MV-4-11 (cell line): ENCODE measurements at places on chromosomes 3 and 15.
A peak's percentile ranks its signal among the peaks of the same experiment; 100 is the strongest.

DNA sequence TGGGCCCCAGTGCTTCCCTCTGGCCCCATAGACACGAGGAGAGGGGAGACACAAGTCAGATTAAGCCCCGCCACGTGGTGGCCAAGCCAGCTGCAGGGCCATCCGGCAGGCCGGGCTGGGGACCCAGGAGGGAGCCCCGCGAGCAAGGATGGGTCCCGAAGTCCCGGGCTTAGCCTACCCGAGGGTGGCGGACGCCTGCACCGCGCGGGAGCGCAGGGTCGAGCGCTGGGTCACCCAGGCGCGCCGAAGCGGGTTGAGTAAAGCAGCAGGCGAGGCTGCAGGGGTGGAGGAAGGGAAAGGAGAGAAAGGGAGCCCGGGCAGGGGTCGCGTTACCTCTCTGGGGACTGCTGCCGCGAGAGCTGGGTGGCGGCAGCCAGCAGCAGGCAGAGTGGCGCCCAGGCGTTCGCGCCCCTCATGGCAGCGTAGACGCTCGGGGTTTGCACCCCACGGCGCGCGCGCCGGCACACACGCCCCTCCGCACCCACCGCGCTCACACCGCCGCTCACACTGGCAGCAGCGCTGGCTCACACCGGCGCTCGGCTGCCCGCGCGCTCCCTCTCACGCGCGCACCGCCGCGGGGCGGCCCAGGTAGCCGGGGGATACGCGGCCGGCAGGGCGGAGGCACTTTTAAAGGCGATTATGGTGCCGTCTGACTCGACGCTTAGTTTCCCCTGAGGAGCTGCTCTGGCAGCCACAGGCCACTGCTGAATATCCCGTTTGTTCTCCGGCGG, at the start of gene PCOLCE2:
TSS of gene PCOLCE2 (minus strand) at position 603 of the 731 bp plus-strand sequence. CDS start at position 416, 187 bp downstream.
- no peak for DNase-seq

- DNase-seq = peak; percentile 55
These were observed 160.1 kb upstream of the IL12A start for GRCh38 chr3:159828542-159828943.

- no peak for DNase-seq
These were observed 29.3 kb upstream of the CPNE4 start for GRCh38 chr3:132064114-132064513.

GRCh38 chr15:40891810-40892446, 2.3 kb upstream of the VPS18 start:
- peak; percentile 46 for DNase-seq

DNA sequence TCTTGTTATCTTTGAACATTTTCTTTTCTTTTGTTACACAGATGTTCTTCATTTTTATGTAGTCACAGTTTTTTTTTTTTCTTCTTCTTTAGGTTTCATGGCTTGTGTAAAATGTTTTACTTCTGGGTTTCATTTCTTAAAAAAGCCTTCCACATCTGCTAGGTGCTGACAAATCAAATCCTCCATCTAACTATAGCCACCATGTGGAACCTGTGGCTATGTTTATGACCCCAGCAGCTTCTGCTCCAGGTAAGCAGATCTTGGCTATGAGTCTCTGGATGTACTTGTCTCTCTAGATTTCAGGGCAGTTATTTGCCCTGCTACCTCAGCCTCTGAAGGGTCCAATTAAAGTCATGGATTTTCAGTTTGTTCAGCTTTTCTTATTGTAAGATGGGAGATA, 44.5 kb downstream of the OXSM start:
- no peak for DNase-seq

DNA sequence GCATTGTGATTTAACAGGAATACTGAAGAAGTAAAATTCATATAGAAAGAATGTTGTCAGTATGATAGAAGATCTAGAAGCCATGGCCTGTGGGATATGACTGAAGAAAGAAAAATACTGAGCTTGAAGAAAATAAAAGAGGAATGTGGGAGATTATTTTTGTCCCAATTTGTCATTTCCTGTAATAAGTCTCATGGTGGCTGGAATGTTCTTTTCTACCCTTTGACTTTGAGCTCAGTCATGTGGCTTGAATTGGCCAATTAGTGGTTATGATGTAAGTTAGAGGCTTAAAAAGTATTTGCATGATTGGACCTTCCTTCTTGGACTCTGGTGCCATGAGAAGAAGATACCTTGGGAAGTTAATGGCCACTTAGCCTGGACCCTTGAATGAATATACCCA, 14.1 kb downstream of the APH1B start:
- no peak for DNase-seq

DNA sequence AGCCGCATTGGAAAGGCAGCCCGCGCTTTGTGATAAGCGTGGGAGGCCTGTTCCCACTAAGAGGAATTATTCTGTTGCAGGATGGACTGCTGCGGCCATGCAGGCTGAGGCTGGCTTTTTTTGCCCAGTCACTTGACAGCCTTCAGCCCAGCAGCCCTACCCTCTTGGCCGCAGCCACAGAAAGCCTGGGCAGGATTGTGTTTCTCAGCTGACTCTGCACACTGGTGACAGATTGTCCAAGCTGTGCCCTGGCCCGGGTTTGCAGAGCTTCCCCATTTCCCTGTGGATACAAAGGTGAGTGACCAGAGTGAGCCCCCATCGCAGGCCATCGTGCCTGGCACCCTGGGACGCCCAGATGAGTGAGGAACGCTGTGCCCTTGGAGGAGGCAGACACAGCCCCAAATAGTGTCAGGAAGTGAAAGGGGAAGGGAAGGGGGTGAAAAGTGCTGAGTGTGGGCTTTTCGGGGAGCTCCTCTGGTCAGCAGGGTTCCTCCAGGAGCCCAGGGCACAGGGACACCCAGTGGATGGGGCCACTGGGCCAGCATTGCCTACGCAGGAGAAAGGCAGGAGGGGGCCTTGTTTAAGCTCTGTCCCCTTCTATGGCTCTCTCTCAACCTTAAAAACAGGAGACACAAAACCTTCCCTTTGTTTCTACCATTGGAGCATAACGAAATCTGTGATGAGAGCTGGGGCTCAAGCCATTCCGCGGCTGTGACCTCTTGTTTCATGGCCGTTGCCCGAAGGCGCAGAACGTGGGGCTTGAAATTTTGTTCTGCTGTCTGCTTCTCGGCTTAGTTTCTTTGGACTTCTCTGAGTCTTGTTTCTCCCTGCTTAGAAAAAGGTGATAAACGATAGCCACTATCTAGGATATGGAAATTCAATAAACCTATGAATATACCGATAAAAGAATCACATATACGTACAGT, 91.5 kb upstream of the MEF2A start:
- peak; percentile 50 for DNase-seq

DNA sequence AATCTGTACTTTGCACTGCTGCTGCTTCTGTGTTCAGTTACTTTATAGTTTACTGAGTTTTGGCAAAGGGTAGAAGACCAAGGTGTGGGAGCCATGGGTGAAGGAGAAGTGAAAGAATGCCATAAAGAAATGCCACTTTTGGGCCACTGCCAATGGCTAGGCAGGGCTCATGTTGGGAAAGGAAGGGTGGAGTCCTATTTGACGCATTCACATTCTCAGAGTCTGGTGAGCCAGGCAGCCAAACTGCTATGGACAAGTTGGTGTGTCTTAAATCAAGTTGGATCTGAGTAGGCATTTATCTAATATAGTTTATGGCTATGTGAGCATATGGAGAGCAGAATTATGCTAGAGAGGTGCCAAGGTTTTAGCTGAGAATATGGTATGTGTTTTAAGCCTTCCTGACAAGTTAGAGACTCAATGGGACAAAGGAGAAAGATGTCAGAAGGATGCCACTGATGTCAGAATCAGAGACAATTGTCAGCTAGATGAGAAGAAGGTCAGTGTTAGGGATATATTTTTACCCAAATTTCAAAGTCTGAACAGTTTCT, 296.1 kb downstream of the AGBL1 start:
- DNase-seq = no peak

DNA sequence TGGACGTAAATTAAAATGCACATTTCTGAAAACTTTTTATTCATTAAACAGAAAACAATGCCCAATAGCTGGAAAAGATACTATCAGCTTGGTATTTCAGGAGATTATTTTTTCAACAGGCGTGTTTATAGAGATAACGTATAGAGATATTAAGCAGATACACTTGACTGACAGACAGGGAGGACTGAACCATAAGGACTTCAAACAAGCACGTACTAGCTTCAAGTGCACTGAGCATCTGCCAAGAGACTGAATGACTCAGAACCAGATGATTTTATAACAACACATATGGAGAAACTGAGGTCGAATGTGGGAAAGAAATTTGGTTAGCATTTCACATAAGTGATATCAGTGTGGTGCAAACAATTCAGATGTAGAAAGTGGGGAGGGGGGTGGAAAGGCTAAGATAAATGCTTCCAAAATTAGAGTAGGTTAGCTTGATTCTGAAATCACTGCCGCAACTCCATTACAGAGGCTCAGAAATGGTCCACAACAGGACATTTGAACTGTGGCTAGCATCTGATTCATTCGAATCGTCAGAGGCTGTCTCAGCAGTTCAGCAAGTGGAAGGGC, 103.5 kb downstream of the SEMA6D start:
- no peak for DNase-seq
